Activated CD4-positive, alpha-beta T cell treated with anti-CD3 and anti-CD28 coated beads, Interleukin-2, amount 50 U/mL, for 48 hours (primary cell): ENCODE measurements at places on chromosomes 11 and 22.

GRCh38 chr11:77776455-77776854 is 44.1 kb downstream of the RSF1 start:
- DNase-seq, result no peak

DNA sequence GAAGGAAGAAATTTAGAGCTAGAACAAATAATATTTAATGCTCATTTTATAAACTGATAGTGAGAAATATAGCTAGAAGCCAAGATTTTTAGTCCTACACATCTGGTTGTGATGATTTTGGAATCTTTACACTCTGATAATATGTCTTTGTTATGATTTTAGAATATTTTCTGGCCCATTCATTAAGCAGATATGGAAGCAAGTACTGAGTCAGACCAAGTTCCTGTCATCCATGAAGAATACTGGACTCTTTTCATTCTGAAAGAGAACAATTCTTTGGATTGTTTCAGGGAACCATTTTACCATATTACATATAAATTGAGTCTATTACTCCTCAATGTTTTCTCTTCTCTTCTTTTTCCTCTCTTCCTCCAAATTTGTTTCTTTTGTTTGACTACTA is 227.4 kb downstream of the TMEM135 start:
- no peak for DNase-seq

DNA sequence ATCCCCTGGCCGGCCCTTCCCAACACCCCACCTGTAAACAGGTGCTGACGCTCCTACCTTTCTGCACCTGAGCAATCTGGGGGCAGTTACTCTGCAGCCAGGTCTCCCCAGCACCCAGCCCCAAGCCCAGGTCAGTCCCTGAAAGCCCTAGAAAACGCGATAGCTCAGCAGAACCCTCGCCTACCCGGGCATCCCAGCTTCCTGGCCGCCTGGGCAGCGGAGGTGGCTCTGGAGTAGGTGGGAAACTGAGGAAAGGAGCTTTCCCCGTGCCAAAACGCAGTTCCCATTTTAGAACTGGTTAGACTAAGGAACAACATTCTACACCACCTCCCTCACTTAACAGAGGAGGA is 445 bp downstream of the SYTL2 start:
- DNase-seq, result no peak

GRCh38 chr11:19093976-19094375 is 23.0 kb upstream of the ZDHHC13 start:
- no peak for DNase-seq

- DNase-seq, result no peak
Measured at GRCh38 chr22:36935313-36935610, 21.8 kb downstream of the CSF2RB start.

- DNase-seq, result no peak
Measured at GRCh38 chr11:121508449-121508848, 55.7 kb upstream of the SORL1-AS1 start.

GRCh38 chr11:79419120-79419519 is 21.7 kb downstream of the TENM4 start:
- no peak for DNase-seq

GRCh38 chr22:32413719-32414118 is 1.7 kb upstream of the RTCB start:
- no peak for DNase-seq

GRCh38 chr11:94656968-94657367 is 89.8 kb downstream of the PIWIL4 start:
- no peak for DNase-seq

- DNase-seq, result no peak
Measured at GRCh38 chr11:29019960-29020683, 911.9 kb downstream of the METTL15 start.

DNA sequence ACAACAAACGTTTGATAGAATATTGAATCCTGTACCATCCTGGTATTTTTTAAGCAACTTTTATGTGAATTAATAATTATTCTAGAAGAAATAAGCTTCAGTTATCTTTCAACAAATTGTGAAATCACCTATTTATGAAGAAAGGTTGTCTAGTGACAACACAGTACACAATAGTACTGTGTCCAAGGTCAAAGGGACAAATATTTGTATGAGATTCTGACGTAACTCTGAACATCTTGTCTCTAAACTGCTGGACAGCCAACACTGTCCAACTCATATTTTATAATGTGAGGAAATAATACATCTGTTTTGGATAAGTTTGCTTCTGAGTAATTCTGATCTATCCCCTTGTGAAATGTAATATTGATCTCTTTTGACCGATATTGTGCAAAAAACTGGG is 18.9 kb downstream of the CASP5 start:
- DNase-seq, result no peak

DNA sequence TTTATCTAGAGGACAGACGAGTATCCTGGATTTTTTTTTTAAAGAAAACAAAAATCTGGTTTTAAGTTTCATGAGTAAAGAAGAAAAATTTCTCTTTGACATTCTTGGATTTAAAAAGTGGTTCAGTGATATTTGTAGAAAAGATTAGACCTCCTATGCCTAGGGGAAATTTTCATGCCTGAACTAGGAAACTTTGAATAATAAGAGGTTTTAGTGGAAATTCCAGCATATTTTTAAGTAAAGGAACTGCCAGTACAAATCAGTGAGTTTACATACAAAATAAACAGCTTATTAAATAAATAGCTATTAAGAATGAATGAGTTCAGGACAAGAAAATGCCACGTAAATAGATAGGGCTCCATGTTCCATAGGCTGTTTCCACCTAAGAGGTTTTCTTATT is 17.5 kb downstream of the JAM3 start:
- DNase-seq, result no peak

- no peak for DNase-seq
Measured at GRCh38 chr11:112942966-112943643, 18.1 kb upstream of the NCAM1 start.

DNA sequence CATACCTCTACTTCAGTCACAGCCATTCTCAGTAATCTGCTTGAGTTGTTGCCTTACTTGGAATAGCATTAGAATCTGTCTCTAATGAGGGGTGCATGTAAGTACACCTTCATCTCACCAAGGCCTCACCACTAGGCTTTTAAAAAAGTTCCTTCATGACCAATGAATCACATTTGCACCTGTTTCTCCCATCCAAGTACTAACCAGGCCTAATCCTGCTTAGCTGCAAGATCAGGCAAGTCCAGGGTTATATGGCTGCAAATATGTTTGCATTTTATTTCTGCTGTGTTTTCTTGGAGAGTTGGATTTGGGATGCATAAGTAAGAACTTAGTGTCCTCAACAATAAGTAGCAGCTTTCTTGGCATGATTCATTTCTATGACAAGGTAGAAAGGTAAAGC is 66.9 kb downstream of the BBOX1 start:
- DNase-seq, result no peak

GRCh38 chr11:63603180-63603518 is 11.1 kb downstream of the PLAAT3 start:
- no peak for DNase-seq

DNA sequence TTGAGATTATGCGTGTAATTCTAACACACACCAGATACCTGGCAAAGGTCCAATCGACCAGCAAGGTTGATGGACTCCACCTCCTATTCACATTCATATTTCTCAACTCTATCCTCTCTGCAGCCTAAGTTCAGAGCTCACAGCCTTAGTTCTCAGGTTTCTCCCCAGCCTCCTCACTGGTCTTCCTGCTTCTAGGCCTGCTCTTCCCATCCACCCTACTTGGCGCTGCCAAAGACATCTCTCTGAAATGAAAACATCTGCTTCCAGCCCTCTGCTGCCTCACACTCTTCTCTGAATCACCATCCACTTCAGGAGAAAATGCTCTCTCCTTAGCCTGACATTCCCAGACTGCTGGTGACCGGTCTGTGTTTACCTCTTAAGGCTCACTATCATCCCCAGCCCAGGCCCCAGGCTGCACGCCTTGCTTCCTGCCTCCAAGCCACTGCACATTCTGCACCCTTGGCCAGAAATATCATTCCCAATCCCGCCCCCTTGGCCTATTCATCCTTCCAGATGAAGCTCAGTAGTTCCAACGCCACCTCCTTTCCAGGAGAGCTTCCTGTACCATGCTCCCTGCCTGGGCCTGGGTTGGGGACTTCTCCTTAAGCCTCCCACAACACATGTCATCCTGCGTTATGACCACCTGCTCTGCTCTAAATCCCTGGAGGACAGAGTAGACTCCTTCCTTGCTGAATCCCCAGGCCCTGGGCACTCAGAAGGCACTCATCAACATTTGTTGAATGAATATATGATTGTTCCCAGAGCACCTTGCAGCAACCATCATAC is 3.5 kb downstream of the ARRB1 start:
- no peak for DNase-seq

DNA sequence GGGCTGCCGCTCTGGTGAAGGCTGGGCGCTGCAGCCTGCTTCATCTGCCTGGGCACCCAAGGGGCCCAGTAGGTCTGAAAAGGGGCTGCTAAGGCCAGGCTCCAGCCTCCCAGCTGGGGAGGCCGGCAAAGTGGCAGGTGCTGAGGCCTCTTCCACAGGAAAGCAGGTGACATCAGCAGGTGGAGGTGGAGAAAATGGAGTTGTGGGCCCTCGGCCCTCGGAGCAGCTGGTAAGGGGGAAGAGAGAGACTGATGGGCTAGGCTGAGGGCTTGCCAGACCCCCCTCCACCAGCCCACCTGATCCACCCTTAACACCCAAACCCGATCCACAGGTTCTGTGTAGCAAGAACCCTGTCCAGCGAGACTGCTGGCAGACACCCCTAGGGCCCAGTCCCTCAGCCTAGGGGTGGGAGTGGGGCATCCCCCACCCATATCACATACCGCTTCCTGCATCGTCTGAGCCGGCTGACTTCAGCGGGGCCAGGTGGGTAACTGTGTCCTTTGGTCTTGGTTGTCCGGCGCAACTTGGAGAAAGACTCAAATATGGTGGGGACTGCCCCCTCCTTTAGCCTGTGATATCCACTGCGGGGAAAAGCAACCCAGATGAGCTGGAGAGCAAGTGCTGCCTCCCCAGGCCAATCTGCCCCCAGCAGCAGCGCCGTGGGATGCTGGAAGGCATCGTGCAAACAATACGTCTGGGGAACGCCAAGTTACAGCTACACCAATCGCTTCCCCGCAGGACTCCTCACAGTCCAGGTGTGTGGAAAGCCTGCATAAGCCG is 1.5 kb downstream of the THAP7 start:
- no peak for DNase-seq

DNA sequence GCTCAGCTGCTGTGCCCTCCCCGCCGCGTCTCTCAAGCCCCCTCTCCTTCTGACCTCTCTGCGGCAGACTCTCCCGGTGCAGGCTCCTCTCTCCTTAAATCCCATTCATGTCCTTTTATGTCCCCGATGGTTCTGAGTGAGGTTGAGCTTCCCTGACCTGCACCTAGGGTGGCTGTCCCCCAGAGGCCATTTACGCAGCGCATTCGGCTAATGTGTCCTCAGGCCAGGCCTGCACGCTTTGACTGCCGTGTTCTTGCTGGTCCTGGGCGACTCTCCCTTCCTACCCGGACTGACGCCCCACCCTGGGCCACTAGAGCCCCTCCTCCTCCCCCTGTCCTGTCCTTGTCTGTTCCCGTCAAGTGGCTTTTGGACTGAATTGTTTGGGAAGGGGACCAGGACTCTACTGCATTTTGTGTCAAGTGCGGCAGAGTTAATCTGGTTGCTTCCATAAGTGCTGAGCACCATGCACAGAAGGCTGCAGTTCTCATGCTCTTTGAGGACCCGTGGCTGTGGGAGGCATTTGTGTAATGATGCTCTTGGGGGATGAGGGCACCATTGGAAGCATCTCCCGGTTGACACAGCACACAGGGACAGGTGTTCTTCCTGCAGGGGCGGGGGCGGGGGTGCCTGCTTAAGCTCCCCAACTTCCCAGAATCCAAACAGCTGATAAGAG is 37.1 kb downstream of the IGHMBP2 start:
- DNase-seq, result no peak

GRCh38 chr22:43860126-43860525 is 2.2 kb downstream of the SULT4A1 start:
- DNase-seq, result no peak

GRCh38 chr11:35629914-35630313 is 11.7 kb downstream of the FJX1 start:
- no peak for DNase-seq

GRCh38 chr11:57156928-57157327 is 24.8 kb upstream of the LRRC55 start:
- DNase-seq, result no peak

GRCh38 chr11:27592098-27592780 is 85.7 kb upstream of the LIN7C start:
- no peak for DNase-seq

GRCh38 chr11:28566339-28567089 is 458.3 kb downstream of the METTL15 start:
- no peak for DNase-seq

DNA sequence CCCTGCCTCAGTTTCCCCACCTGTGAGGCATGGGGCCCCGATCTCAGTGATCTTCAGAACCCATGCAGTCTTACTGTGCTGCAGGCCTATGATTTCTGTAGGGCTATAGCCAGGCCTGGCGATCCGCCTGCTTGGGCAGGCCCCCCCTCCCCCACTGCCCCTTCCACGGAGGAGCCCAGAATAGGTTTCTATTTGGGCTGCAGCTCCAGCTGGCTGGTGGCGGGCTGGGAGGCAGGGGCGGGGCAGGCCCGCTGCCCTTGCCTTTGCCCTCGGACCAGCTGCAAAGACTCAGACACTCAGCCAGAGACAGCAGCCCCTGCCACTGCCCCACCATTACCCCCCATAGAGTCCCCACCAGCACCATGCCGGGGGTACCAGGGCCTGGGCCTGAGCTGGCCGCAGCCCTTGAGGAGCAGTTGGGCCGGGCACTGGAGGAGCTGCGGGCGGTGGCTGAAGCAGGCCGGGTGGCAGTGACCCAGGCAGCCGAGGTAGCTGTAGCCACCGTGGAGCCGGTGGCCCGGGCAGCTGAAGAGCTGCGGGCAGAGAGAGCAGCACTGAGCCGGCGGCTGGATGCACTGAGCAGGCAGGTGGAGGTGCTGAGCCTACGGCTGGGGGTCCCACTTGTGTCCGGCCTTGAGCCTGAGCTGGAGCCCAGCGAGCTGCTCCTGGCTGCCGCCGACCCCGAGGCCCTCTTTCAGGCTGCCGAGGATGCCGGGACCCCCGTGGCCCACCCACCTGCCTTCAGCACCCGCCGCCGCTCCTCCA is 12.2 kb downstream of the SMTN start:
- no peak for DNase-seq

DNA sequence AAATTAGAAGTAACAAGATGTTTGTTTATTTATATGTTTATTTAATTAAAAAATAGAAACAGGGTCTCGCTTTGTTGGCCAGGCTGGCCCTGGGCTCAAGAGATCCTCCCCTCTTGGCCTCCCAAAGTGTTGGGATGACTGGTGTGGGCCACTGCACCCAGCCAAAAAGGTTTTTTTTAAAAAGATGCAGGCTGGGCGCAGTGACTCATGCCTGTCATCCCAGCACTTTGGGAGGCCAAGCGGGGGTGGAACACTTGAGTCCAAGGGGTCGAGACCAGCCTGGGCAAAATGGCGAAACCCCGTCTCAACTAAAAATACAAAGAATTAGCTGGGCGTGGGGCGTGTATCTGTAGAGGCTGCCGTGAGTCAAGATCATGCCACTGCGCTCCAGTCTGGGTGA is 13.4 kb downstream of the DRD4 start:
- DNase-seq, result no peak

DNA sequence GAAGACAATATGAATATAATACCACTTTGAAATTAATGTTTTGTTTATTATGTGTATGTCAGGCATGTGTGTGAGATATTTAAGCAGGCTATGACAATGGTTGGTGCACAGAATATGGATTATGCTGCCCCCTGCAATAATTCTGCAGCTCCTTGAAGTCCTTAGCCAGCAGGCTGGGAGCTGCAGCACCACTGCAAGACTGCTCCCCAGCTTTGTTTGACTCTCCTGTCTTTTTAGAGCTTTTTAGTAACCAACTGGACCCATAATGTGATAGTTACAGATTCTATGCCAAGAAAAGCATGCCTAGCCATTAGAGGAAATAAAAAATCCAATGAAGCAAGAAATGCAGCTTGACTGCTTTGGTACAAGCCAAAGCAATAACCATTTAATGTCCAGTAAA is 535.1 kb downstream of the TMEM135 start:
- DNase-seq, result no peak
